ENCODE measurements at places on chromosomes 4 and X.

DNA sequence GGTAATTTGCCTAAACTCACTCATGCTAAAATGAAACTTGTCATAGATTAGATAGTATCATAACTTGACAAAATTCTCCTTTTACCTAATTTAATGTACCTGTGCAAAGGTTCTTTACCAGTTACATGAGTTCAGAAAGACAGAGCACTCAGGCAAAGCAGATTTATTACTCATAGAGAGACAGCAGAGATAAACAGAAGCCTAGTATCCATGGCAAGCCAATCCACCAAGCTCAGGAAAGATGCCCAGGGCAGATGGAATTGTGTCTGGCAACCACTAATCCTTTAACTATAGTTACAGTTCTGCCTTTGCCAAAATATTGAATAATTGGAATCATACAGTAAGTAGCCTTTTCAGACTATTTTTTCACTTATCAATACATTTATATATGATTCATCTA, 826.2 kb downstream of the TECRL start:
- no peak for DNase-seq

GRCh38 chrX:140477987-140478386, 26.9 kb downstream of the SOX3 start:
- DNase-seq = no peak

DNA sequence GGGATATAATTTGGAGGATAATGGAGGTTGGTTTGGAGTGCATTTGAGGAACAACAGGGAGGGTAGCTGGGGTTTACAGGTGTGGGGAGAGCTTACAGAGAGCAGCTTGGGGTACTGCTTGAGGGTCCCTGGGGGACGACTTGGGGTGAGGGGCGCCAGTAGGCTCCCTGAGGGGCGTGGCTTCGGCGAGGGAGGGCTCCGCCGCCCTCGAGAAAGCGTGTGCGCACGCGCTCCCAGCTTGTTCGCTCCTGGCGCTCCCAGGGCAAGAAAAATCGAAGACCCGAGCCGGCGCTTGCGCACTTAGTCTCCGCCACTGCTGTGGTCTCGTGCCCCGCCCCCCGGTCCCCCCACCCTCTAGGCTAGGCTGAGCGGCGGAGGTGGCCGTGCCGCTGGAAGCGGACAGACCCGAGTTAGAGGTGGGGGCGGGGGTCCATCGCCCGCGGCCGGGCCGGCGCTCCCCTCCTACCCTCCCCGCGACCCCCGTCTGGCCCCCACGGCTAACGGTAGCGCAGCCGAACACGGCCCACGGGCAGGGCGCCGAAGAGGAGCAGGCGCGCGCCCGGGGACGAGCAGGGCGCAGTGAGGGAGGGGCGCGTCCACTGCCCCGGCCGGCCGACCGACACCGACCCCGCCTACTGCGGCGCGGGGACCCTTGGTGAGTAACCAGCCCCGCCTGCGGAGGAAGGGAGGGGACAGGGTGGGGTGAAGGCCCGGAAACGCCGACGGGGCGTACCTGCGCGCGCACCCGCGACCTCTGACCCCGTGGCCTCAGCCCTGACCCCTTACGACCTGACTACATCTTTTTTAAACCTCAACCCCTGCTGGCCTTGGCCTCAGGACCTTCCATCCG, 5.4 kb upstream of the CCDC120 start:
- peak; percentile 49 for DNase-seq

DNA sequence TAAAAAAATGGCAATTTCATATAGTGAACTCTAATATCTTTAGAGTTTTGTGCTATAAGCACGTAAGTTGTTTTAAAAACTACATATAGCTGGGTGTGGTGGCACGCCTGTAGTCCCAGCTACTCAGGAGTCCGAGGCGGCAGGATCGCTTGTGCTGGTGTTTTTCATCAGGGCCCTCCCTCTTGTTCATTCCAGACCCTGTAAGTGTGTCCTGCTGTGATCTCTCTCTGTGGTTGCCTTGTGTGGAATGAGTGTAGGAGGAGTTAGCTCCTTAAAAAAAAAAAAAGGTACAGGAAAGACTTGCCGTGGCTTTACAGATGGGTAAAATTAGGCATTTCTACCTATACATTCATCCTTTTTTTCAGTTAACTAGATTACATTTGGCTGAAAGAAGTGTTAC, 35.4 kb downstream of the RBBP7 start:
- no peak for DNase-seq

DNA sequence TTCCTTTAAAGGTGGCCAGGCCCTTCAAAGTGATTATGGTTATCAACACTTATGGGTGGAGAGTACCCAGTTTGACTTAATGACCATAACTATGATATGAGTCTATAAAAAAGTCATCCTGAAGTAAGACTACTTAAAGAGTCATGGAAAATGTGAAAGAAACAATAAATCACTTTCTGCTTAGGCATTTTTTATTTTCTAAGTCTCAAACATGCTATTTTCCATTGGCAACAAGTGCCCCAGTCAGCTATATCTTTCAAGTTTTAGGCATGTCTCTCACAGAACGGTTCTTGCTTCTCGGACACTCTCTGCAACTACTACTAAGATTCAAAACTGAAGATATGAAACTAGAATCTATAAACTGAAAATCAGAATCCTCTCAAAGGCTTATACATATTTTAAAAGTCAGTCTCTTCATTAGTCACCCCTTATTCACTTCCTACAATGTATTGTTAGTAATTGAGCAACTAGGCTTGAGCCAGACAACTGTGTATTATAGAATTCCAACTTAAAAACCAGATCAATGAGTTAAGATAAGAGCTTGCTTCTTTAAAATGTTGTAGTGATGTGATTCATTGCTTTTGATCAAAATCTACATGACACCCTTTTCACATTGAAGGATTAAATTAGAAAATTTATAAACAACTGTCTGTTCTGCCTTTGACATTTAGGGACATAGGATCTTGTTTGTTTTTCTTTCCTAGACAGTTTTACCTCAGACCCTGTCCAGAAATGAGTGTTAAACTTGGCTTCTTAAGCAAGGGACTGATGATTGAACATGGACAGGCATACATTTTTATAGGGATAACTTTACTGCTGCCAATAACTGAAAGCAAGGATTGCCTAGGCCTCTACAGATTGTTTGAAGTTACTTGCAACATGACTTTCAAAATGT, 2.9 kb downstream of the ANTXR2 start:
- DNase-seq = no peak

DNA sequence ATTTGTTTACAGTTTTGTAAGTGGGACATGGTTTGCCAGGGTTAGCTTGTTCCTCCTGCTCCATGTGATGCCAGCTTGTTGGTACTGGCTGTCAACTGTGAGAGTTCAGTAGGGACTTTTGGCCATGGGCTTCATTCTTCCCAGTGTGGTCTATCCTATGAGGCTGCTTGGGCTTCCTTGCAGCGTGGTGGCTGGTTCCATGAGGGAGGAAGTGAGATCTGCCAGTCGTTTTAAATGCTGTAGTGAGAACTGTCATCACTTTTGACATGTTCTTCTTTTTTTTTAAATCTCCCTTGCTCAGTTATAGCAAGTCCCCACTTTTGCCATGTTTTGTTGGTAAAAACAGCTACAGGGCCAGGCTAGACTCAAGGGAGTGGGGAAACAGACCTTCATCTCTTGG, 15.9 kb downstream of the NSD2 start:
- DNase-seq = no peak

GRCh38 chr4:187780070-187780469, 215.5 kb upstream of the ZFP42 start:
- DNase-seq = no peak

DNA sequence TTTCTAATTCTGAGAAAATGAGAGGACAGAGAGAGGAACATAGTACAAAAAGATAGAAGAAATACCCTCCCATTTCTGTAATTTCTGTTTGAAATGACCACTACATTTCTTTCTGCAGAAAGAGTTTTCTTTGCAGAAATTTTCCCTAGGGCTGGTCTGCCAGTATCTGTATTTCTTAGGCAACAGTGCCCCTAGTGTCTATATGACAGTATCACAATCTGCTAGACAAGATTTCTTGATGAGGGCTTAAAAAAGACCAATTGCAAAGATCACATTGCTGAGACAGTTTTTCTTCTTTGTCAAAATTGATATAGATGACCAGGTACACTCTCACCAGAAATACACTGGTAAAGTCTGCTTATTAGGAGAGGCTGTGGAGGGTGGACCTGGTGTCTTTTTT, 81.0 kb upstream of the ZDHHC15 start:
- peak; percentile 17 for DNase-seq

- DNase-seq = no peak
Observed at GRCh38 chr4:4461850-4462249, 74.9 kb downstream of the NSG1 start.

- DNase-seq = no peak
Observed at GRCh38 chrX:77223046-77223445, 224.1 kb upstream of the FGF16 start.

- DNase-seq = no peak
Observed at GRCh38 chr4:77152421-77152820, 4.6 kb upstream of the CCNG2 start.

DNA sequence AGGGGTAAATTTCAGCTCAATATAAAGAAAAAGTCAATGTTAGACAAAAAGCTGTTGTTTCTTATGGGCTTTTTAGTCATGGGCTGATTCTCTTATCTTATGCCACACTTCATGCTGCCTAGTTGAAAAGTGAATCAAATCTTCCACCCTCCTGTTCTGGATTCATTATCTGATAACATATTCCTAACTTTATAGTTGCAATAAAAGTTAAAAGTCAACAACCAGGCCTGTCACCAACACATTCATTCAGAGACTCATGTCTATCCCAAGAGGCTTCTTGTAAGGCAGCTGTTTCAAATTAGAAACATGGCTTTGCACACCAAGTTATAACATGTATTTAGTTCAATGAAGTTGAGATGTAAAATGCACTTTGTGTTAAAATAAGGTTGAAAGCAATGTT, 243.8 kb downstream of the ADAMTS3 start:
- DNase-seq = no peak

DNA sequence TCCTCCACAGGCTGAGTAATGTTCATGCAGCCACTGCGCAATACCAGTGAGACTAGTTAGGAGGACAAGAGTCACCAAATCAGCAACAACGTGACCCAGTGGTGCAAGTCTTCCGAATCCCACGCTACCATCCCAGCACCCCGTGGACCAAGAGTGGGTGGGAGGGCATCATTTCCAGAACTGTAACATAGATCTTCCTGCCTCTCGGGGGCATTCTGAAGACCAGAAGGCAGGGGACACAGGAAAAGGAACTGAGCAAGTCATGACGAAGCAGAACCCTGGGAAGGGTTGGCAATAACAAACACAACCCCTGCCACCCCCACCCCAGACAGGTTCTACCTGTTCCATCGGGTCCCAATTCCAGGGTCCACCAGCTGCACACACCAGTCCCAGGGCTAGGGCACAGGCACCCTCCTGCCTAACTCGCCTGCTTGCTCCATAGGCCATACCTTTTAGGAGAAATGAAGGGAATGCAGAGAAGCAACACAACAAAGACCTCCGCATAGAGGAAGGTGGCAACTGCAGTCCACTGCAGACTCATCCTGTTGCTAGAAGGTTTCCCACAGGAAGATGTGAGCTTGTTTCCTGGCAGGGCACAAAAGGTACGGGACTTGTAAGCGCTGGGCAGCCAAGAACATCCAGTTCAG, 1.4 kb downstream of the BCAP31 start:
- no peak for DNase-seq

DNA sequence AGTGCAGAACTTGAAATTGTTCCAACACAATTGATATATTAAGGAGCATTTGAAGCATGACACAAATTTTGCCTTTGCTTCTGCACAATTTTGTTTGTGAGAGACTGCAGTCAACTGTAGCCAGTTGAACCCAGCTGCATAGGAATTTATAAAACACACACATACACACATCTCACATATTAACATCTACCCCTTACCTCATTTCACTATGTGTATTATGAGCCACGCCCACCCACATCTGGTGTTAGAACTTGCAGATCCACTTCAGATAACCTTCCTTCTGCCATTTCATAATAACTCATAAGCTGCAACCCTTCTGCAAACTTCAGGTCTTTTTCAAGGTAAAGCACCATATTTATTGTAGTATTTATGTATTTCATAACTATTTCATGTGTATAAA, 188.1 kb upstream of the WDFY3 start:
- no peak for DNase-seq

DNA sequence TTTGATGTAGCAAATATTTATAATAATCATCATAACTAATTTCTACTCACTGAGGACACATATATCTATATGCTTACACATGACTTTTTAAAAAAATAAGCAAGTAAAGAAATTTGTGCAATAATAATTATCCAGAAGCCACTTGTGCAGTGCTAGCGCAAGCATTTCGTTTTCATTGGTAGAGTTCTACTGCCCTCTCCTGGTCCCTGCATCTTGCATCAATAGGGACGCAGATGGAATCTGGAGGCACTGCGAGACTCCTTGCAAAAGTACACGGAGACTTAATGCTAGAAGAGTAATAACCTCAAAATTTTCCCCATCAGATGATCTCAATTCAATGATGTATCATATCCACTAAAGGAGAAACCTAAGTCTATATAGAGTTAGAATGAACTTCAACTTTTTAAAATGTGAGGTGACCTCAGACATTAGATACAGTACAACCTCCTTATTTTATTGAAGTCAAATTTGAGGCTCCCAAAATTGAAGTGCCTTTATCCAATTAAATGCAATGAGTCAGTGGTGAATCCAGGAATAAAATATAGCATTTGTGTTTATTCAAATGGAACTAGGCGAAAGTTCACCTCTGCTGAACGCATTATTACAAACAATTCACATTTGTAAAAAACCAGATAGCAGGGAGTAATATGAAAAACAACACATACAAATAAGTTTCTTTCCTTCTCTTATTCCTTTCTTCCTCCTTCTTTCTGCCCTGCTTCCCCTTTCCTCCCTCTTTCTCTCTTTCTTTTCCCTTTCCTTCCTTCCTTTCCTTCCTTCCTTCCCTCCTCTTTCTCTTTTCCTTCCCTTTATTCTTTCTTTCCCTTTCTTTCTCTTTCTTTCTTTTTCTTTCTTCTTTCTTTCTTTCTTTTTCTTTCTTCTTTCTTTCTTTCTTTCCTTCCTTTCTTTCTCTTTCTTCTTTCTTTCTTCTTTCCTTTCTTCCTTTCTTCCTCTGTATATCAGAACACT, 450.0 kb downstream of the ANKRD50 start:
- peak; percentile 55 for DNase-seq

DNA sequence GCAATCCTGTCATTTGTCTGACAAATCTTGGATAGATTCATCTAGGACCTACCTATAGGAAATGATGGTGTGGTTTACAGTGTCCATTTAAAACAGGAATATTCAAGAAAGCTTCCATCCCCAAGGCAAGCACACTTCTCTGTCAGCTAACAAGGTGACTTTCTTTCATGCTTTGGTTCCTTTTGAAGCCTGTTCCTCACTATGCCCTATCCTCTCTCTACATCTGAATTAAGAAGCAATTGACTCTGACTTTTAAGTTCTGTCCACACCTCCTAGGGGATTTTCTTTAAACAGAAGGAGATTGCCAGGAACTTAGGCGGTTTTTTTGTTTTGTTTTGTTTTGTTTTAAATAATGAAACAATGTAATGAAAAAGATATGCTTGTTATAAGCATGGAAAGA, 1181.4 kb upstream of the TENM3 start:
- DNase-seq = no peak

DNA sequence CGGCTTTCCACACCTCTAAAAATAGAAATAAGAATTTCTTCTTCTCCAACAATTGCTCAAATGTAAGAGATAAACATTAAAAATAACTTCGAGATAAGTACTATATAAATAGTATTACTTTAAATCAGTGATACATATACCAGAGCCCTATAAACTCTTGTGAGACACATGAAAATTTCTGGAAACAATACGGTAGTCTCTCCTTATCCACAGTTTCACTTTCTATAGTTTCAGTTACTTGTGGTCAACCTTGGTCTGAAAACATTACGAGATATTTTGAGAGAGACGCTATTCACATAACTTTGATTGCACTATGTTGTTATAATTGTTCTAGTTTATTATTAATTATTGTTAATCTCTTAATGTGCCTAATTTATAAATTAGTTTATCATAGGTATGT, 101.5 kb upstream of the CXXC4 start:
- DNase-seq = no peak

Data from SW480 (cell line).